Stimulated activated CD4-positive, alpha-beta T cell treated with anti-CD3 and anti-CD28 coated beads, TNF-alpha, amount 100 ng/mL, for 24 hours (primary cell): ENCODE measurements at places on chromosomes 6 and 20.

DNA sequence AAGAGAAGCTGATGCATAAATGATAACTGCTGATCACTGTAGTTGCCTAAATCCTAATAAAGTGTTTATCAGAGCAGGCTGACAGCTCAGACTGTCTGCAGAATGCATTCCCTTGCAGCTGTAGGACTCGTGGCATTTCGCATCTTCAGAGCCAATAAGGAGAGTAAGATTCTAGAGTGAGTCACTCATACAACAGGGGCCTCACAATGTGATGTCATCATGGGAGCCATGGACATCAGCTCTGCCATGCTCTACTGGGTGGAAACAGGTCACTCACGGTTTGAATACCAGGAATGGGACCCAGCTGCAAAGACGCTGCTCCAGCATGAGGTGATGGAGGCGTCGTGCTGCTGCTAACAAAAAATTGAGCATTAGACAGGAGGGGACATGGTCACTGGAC is 7.4 kb downstream of the FAM209B start:
- no peak for DNase-seq

GRCh38 chr6:116482780-116483179 is 21.6 kb downstream of the CALHM6 start:
- DNase-seq = no peak

DNA sequence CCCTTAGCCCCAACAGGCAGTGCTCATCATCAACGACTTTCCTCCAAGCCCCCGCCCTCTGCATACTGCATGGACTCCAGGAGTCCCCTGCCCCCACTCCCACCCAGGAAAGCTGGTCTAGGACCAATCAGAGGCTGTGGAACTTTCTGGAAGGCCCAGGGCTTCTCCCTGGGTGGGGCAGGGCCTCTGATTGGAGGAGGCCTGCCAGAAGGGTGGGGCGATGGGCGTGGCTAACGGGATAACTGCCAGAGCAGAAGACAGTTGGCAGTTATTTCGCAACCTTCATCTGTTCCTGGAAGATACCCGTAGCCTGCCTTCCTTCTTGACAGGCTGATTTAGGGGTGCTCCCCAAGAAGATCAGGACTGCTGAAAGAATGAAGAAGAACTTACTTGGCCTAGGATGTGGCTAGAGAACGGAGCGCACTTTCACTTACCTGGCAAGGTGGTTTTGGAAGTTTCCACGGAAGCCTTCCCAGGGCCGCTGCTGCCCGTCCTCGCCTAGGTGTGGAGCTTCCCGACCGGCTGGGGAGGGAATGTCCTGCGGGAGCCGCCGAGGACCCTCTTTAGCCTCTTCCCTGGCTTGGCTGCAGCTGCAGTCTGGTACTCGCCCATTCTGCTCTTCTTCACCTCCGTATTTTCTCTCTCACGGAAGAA is 209.0 kb downstream of the LRFN2 start:
- no peak for DNase-seq

- no peak for DNase-seq
These were observed 33.7 kb upstream of the TENT5A start for GRCh38 chr6:81786150-81786549.

DNA sequence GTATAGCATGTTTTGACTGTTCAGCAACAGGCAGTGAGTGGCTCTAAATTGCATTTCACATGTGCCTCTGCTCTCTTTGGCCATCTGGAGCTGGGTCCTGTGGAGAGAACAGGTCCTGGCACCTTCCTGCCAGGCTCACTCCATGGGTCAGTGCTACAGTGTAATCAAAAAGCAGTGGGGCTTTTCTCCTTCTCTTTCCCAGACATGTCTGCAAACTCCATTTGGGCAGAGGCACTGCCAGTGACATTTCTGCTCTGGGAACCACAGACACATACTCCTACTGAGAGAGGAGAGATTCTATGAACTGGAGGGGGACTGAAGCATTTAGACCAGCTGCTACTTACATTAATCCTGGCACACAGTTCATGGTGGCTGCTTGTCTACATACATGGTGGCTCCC is 68.3 kb upstream of the TRAF3IP2 start:
- no peak for DNase-seq

DNA sequence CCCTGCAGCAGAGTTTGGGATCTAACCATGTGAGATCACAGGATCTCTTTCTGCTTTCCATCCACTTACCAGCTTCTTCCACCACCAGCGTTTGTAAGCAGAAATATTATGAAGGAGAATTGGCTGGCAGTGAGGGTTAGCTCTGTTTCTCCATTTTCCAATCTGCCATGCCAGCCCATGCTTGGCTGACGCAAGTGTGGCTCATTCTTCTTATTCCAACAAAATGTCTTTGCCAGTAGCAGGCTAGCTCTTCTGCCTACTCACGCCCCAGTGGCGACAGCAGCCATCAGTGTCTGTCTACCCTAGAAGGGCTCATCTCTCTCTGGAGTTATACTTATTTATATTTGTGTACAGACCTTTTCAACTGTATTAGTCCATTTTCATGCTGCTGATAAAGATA is 286.2 kb downstream of the FARS2 start:
- DNase-seq = no peak

GRCh38 chr6:13676551-13677156 is 35.0 kb downstream of the RANBP9 start:
- DNase-seq = no peak

DNA sequence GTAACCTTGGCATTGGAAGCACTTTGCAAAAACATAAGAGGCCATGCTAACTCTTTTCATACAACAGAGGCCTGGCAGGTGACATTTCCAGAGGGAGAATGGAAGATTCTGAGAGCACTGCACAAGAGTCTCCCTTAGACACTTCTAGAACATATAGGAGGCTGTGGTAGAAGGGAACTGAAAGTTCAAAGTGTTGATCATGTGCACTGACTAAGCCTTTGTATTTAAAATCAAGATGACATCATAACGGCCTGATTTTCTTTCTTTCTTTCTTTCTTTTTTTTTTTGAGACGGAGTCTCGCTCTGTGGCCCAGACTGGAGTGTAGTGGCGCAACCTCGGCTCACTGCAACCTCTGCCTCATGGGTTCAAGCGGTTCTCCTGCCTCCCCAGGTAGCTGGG is 26.8 kb upstream of the DNAAF9 start:
- no peak for DNase-seq

- DNase-seq = no peak
These were observed 45.1 kb downstream of the TRERF1 start for GRCh38 chr6:42406306-42407280.

DNA sequence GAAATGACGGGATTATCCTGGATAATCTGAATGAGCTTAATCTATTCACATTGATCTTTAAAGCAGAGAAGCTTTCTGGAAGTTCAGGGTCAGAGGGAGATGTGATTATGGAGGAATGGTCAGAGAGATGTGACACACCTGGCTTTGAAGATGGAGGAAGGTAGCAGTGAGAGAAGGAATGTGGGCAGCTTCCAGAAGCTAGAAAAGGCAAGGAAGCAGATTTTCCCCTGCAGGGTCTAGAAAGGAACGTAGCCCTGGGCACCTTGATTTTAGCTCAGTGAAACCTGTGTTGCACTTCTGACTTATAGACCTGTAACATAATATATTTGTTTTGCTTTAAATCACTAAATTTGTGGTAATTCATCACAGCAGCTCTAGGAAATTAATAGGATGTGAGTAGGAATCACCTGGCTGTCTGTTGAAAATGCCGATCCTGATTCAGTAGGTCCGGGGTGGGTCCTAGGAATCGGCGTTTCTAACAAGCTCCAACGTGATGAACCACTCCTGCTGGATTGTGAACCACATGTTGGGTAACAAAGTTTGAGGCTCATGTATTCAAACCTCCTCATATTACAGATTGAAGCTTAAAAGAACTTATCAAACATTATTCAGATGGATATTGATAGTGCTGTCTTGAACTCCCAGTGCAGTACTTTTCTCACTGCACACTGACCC is 157.0 kb downstream of the GJA1 start:
- no peak for DNase-seq

- no peak for DNase-seq
These were observed 6.9 kb downstream of the COL19A1 start for GRCh38 chr6:69873291-69873690.

GRCh38 chr6:16854986-16855385 is 93.7 kb upstream of the ATXN1 start:
- DNase-seq = no peak

DNA sequence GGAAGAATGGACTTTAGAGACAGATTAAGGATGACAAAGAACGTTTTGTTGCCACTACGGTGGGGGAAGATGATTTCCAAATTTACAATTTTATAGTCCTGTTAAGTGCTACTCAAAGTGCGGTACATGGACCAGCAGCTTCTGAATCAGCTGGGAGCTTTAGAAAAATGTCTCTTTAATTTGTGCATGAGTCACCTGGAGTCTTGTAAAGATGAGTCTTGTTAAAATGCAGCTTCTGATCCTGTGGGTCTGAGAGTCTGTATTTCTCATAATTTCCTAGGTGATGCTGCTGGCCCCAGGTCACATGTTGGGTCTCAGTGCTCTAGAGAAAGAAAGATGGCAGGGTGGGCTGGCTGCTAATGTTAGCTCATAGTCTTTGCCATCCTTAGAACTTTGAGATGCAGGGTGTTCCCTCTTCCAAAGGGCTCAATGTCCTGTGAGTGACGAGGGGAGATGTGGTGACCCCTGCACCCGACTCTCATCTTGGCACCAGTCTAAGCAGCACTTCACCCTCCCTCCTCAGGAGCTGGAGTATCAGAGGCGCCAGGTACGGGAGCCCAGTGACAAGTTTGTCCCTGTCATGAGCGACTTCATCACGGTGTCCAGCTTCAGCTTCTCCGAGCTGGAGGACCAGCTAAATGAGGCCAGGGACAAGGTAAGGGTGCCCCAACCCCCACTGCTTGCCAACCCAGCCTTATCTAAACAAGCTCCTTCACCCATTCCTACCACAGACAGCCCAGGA is 34.5 kb downstream of the MOCS1 start:
- no peak for DNase-seq

DNA sequence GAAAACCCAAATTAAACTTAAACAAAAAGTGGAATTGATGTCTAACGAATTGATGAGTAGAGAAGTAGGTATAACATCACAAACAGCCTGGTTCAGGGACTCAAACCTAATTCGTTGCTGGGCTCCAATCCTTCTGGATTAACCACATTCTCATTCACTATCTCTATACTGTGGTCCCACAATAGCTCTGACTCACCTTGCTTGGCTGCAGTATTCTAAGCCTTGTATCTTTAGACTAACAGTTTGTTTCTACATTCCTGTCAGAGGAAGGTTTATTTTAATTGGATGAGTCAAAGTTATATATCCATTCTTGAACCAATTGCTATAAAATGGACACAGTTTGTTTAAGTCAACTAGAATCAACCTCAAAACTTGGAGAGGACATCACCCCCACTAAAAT is 530.5 kb upstream of the PTCHD4 start:
- no peak for DNase-seq

GRCh38 chr6:119205911-119206618 is 127.6 kb upstream of the FAM184A start:
- no peak for DNase-seq

GRCh38 chr6:111995404-111995803 is 58.5 kb upstream of the CCN6 start:
- DNase-seq = no peak

- no peak for DNase-seq
These were observed 531.0 kb upstream of the AGPAT4 start for GRCh38 chr6:161804838-161805237.

GRCh38 chr6:87099472-87099871 is 4.6 kb upstream of the CGA start:
- no peak for DNase-seq

DNA sequence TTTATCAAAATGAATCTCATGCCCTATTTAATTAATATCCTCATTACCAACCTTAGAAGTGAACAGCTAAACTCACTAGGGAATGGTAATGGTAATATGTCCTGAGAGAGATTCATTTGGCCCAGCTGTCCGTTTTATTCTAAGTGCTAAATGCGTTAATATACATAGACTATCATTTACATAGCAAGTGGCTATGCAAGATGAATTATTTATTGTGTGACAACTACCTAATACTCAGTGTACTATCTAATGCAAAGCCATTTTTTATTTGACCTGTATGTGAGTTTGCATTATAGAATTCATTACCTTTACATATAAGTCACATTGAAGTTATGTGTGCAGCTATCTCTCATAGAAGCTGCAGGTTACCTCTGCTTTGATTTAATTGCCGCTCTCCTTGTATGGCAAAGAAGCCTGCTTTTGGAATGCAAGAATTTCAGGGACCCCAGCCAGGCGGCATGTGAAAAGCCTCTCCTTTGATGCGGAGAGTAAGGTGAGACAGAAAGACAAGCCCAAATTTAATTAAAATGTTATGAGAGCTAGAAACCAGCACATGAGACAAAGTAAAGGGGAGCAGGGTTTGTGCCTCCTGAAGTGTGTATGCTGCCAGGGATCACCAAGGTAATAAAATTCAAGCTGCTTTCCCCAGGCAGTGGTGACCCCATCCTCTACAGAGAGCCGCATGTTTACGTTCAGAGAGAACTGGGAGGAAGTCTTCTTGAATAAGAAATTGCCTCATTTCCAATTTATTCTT is 693.0 kb upstream of the MAP3K7 start:
- no peak for DNase-seq

- DNase-seq = no peak
These were observed 88.2 kb downstream of the SAMD3 start for GRCh38 chr6:130134582-130134981.

DNA sequence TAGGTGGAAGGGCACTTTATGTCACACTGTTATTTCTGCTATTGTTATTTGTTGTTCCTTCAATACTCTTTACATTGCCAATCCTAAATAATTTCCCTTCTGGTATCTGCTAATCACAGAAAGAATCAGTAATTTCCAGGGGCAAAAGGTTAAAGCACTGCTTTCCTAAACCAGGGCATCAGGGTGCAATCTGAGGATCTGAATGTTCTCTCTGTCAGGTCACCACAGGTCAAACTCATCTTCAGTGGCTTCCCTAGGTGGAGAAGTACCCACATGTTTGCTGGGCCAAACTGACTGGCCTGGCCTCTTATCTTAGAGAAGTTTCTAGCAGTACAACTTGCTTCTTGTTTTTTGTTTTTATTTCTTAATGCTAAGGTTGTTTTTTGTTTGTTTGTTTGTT is 118.7 kb downstream of the OPRM1 start:
- DNase-seq = no peak

DNA sequence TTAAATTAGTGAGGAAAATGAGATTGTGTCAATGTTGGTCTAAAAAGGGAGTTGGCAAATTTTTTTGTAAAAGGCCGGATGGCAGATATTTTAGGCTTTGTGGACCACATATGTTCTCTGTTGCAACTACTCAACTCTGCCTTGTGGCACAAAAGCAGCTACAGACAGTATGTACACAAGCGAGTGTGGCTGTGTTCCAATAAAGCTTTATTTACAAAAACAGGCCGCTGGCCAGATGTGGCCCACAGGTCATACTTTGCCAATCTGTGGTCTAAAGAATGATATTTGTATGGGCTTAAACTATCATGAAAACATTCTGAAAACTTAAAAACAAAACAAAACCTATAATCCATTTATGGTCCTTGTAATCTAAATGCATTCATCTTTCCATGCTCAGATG is 228.3 kb downstream of the CLIC5 start:
- no peak for DNase-seq
